Fibroblast of villous mesenchyme (primary cell): ENCODE measurements at places on chromosomes 4 and X. TPM values are rescaled to one million over a fixed set of nuclear protein-coding genes. Genes with fewer than 3 reads are reported as not detected.

DNA sequence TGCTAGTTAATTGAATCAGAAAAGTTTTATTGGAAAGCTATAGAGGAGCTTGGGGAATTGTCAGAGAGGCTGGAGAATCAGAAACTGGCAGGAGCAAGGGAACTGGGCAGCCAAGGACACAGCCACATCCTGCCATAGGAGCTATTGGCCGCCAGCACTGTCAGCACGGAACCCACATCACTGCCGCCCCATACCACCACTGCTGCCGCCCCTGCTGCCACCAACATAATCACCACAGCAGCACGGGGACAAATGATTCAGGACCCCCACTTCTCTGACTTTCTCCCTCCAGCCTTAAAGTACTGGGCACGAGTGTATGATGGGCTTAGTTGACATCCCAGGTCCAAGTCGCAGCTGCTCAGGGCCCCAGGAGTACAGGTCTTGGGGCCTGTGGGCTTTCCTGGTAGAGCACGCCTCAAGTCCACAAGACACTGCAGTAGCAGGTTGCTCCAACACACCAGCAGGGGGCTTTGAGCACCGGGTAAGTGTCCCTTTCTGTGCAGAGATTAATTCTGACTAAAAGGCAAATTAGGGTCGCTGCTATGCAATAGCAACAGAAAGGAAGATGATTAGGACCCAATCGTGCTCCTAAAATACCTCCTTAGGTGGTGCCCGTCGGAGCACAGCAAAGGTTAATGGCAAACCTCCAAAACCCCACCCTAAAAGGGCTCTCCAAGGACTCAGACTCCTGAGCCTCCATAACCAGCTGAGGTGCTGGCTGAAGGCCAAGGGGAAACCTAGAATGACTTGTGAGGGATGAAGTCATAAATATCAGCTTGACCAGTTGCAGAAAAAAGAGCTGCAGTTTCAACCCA, 6.9 kb downstream of the PJA1 start:
- peak; percentile 79 for DNase-seq

The DAPP1 gene
- not detected in 2 replicates for total RNA-seq

GRCh38 chrX:17662391-17662790, 74.9 kb upstream of the SCML1 start:
- no peak for DNase-seq

DNA sequence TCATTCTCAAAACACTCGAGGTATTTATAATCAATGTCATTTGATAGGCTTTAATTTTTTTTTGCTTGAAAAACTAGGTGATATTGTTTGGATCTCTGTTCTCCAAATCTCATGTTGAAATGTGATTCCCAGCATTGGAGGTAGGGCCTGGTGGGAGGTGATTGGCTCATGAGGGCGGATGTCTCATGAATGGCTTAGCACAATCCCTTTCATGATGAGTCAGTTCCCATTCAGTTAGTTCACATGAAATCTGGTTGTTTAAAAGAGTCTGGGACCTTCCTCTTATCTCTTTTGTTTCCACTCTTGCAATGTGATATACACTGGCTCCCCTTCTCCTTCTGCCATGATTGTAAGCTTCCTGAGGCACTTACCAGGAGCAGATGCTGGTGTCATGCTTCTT, 638.7 kb downstream of the DMD start:
- no peak for DNase-seq

DNA sequence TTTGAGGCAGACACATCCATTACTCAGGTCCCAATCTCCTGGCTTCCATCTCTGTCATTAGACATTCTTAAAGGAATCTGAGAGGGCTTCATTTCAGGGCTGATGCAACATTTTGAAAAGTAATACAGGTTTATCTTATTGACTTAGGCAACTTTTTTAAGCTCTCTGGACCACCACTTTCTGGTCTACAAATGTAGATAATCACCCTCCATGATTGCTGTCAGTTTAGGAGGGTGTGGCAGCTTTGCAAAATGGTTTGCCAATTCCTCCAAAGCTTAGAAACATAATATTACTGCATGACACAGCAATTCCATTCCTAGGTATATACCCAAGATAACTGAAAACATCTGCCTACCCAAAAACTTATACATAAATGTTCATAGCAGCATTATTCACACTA, 77.6 kb downstream of the ARHGAP6 start:
- DNase-seq: no peak

- no peak for DNase-seq
Observed at GRCh38 chr4:151538963-151539362, 130.0 kb downstream of the FHIP1A start.

DNA sequence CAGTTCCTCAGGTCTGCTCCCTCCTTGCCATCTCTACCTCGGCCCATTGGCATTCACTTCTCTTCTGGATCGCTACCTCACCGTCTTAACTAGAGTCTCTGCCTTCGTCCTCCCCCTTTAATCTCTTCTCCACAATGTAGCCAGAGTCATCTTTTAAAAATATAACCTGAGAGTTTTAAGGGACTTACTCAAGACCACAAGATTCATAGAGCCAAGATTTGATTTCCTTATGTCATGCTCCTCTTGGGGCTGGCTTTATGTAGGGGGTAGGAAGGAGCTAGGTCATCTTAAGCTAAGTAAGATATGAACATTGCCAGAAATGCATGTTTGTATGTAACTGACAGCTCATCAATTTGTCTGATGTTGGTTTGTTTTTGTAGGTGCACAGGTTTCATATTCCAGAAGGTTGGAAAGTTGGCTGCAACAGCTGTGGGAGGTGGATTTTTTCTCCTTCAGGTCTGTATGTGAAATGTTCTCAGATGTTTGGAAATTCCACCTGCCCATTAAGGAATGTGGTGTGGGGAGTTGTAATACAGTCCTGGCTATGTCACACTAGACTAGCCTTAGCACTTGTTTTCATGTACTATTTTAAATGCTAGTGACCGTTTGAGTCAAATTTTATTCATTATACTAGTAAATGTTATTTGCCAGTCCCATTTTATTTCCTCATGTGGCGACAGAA, 19.6 kb downstream of the FUNDC2 start:
- no peak for DNase-seq

DNA sequence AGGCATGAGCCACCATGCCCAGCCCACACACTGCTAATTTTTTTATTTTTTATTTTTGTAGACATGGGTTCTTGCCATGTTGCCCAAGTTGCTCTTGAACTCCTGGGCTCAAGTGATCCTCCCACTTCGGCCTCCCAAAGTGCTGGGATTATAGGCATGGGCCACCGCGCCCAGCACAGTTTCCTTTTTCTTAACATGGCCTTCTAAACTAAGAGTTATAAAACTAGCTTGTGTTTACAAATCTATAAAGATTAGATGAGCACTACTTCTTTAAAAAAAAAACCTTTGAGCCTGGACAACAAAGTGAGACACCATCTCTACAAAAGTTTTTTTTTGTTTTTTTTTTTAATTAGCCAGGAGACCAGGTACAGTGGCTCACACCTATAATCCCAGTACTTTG, 10.7 kb downstream of the GRSF1 start:
- DNase-seq: no peak

GRCh38 chr4:4418676-4419390, 31.9 kb downstream of the NSG1 start:
- DNase-seq: no peak

DNA sequence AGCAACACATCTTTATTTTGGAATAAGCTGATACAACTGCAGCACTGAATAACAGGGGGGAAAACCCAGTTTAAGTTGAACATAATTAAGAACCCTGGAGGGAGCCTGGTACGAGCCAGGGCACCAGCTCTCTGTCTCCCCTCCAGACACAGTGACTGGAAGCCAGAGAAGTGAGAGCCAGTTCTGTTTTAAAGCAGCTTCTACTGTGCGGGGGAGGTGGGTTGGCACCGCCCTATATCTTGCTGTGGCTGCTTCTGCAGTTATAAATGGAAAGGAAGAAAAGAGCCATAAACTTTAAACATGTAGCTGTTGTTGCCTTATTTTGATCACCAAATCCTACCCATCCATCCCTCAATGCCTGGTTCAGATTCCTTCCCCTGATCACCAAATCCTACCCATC, 207.9 kb upstream of the ANXA3 start:
- no peak for DNase-seq

The IL2 gene
- not detected in 2 replicates for total RNA-seq

GRCh38 chrX:119130911-119131310, 3.3 kb upstream of the KIAA1210 start:
- DNase-seq: no peak

DNA sequence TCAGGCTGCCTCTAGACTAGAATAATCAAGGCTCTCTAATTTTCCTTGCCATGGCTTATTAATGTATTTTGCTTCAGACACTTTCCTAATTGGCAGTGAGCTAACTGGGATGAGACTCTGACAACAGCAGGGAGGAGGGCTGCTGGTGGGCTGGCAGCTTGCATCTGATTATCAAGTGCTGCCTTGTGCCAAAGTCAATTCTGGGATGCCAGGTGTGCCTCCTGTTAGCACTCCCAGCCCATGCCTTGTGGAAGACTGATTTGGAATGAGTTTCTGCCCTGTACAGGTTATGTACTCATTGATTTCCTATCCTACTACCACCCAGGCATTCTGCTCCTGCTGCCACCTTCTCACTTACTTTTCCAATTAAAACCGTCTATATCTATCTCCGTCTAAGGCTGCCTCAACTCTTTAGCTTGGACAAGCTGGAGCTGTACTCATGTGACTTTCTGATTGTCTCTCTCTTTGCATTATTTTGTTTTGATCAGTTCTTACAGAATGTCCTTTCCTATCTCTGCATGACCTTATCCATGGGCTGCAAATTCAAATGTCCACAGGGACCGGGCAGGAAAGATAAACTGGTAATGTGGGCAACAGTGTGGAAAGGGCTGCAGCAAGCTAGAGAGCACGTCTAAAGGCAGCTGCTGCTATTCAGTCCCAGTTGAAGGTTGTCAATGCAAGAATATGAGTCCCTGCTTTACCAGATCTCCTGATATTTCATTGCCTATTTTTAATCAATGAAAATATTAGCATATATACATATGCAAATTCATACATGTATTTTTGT, 112.6 kb downstream of the GABRA2 start:
- DNase-seq: no peak

The DTHD1 gene
- total RNA-seq: not detected in 2 replicates

DNA sequence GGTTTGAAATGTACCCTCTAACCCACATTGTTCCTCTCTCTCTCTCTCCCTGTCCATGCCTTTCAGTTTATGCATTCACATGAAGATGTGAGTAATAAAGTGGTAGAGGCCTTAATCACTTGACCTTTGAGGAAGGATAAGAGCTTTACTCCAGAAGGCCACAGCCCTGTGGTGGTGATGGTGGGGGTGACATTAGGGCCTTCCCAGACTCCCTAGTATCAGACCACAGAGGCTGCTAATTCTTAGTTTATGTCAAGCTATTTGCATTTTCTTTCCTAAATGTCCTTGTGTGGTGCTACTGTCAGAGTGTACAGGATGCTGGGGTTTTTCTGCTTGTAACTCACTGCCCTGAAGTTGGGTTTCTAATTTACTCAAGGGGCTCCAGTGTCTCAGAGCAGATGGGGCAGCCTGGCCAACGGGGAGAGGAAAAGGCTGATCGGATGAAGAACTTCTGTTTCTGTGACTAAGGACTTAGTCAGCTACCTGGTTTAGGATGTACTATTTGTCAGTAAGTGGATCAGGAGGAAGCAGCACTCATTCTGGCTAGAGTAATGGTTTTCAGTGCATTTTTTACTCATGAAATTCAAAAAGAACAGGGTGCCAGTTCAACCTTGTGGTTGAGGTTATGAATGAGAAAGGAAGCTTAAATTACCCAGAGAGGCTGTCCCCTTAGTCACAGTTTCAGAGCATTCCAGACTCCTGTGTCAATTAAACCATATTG, 509.6 kb upstream of the DIPK2B start:
- peak; percentile 38 for DNase-seq

The DYNLT3 gene
- 79.9 and 87.0 TPM in 2 replicates for total RNA-seq

DNA sequence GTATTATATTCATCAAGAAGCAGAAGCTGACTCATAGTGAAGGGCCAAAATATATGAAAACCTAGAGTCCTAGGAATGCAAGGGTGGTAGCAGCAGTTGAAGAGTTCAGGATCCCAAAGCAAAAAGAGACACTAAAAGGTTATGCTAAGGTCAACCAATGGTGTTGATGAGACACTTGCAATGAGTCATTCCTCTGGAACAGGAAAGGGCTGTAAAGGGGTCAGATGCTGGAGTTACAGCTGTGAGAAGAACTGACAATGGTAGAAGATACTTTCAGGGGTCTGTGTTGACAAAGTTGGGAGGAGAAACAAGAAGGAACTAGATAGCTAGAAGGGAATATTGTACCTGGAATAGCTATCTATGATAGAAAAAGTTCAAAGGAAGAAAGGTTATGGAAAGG, 47.5 kb downstream of the ZGRF1 start:
- DNase-seq: peak; percentile 39

DNA sequence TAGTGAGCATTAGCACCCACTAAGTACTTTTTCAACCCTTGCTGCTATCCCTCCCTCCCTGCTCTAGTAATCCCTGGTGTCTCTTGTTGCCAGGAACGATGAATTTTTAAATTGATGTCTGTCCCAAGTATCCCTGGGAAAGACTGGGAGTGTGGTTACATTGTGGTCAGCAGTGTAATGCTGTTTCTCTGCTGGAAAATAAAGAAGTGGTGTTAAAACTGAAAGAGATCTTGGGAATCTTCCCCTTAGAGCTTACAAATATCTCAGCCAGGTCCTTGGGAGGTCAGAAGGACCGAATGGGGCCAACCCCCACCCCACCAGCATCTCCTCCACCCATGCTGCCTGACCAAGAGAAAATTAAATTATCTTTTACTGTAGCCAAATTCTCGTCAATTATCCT, 174.5 kb upstream of the MXRA5 start:
- DNase-seq: peak; percentile 53

GRCh38 chr4:173448608-173449379, 49.9 kb upstream of the SCRG1 start:
- DNase-seq: peak; percentile 30

DNA sequence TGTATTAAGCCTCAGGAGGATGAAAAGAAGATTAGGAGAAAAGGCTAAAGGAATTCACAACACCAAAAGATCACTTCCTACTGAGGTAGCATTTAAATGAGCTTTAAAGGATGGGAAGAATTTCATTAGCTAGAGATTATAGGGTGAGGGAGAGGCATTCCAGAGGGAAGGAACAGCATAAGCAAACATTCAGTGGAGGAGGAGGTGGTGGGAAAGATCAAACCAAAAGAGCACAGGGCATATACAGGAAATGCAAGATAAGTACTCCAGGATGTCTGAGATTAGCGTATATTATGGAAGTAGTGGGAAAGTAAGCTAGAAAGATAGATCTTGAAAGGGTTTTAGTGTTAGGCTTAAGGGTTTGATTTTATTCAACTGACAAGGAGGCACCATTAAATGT, 84.8 kb downstream of the COL4A6 start:
- DNase-seq: peak; percentile 69

The NHS gene
- 2.6 and 5.2 TPM in 2 replicates for total RNA-seq

DNA sequence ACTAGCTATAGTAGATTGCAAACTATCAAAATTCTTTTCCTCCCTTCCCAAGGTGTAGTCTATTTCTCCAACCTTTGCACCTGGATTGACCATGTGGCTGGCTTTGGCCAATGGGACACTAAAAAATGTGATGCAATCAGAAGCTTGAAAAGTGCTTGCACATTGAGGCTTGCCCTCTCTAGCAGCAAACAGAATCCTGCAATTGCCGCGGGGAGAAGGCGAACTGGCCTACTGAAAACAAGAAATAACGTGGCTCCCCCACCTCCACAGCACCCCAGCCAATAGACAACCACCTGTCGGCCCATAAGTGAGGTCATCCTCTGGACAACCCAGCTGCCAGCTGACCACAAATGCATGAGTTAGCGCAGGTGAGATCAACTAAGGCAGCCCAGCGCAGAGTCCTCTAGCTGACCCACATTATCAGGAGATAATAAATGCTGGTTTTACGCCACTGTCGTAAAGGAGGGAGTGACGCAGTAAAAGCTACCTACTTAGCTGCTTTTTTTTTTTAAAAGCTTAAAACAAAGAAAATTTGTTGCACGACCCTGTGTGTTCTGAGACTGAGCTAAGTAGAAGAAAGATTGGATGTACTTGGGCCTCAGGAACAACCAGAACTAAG, 95.2 kb downstream of the GK start:
- DNase-seq: peak; percentile 13

The FGA gene
- not detected in 2 replicates for total RNA-seq
